ENCODE measurements at places on chromosomes 7 and 10.

- peak; percentile 20 for DNase-seq
Measured at GRCh38 chr7:55573234-55573900, 1.1 kb upstream of the VOPP1 start.

DNA sequence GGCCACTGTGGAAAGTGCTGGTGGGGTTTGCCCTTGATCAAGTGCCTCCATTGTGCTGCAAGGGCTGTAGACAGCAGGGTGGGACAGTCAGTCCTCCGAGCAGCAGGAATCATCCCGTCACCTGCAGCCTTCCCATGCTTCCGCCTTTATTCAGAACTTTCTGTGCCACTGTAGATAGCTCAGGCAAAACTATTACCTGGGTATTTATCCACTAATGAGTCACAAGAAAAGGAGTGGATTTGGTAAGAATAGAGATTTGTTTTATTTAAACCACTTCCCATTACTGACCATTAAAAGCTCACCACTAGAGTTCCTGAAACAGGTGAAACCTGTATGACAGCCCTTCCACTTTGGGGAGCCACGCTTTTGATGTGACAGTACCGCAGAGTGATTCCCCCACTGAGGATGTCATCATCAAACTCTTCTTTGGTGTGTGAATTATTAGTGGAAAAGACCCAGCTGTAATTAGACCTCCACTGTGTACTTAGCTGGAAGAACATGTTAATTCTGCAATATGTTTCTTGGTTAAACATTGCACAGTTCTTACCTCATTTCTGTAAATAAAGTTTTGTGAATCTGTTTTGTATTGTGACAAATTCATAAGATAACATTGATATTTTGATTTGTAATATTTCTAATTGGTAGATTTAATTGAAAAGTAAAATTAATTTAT, 208.8 kb downstream of the MLLT10 start:
- DNase-seq: no peak

DNA sequence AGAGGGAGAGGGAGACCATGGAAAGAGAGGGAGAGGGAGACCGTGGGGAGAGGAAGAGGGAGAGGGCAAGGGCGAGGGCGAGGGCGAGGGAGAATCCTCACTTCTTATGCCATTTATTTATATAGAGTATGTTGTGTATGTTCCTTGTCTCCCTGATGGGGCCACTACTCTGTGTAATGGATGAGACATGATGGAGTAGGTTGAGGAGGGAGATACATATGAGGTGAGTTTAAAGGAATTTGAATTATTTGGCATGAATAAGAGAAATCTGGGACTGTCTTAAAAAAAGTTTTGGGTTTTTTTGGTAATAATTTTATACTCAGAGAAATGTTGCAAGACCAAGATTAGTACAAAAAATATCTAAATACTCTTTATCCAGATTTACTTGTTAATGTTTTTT, 20.1 kb downstream of the CCSER2 start:
- DNase-seq: no peak

GRCh38 chr7:2493205-2494164, 17.3 kb upstream of the GRIFIN start:
- DNase-seq: no peak

DNA sequence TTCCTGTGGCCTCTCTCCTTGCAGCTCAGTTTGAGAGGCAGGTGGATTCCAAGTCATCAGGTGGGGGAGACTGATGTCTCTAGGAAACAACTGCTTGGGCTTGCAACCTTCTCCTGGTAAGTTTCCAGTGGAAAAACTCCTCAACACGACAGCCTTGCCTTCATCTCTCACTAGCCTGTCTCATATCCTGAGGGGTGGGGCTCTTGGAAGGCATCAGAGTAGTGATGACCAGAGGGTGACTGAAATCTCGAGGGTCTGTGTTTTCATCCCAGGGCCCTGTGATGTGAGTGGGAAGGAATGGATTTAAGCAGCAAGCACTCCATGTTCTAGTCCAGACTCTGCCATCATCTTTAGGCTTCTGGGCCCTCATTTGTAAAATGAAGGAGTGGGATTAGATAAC, 107.0 kb downstream of the NRP1 start:
- DNase-seq: no peak
